ENCODE measurements at places on chromosomes 7 and 10. TPM values are rescaled to one million over a fixed set of nuclear protein-coding genes. Genes with fewer than 3 reads are reported as not detected.

The BLNK gene
- not detected for total RNA-seq

DNA sequence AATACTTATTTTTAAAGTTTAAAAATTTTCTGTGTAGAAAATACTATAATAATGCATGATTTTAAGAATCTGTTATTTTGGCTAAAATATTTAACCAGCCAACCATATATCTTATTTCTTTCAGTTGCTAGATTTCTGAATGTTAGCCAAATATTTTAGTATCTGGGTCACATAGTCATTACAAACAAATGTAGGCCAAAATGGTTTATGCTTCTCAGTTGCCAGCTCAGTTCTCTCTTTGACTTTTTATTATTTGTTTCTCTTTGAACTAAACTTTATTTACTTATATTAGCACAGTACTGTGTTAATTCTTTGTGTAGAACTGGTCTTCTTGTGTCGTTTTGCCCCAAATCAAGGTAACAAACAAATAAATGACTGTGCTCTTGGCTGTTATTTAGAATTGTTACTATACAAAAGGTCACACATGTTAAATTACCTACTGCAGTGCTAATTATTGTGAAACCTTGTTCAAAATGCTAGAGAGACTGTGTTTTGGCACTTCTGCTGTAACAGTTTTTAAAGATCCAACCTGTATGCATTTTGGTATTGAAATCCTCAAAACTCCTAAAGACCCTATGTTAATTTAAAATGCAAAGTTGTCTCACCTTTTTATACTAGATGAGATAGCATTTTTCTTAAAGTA, 39.8 kb downstream of the ZEB1 start:
- H3K27ac ChIP-seq, result no peak overlapping the region
- no peak for DNase-seq
- H3K4me3 ChIP-seq, result no peak overlapping the region
- H3K27me3 ChIP-seq, result no peaks in the 10 kb centered on the region

The CFAP70 gene
- total RNA-seq, result 2.6 TPM

DNA sequence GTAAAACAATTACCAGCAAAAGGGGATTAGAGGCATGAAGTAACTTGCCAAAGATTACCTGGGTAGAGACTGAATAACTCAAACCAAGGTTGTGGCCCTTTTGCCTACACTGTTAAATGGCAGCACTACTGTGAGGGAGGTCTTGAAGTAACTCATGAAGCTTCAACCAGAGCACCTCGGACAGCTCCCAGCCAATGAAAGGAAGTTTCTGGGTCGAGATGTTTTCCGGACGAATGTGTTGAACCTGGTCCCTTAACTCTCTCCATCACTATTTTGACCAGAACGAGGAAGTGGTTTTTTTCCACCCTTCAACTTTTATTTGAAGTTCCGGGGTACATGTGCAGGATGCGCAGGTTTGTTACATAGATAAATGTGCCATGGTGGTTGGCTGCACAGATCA, 133.6 kb upstream of the PRKCQ start:
- no peaks in the 10 kb centered on the region for H3K36me3 ChIP-seq
- H3K27me3 ChIP-seq, result peaks cover 3% of the 10 kb centered on the region
- DNase-seq, result no peak
- no peak overlapping the region for H3K4me3 ChIP-seq
- H3K4me1 ChIP-seq, result peaks cover 8% of the 10 kb centered on the region

The RGS10 gene
- total RNA-seq, result 134 TPM

The KCNIP2 gene
- 0.77 TPM for total RNA-seq

GRCh38 chr10:91220954-91221675, 652 bp downstream of the PCGF5 start:
- no peaks in the 10 kb centered on the region for H3K27me3 ChIP-seq
- no peak for DNase-seq
- peaks cover 15% of the 10 kb centered on the region for H3K36me3 ChIP-seq
- H3K4me3 ChIP-seq, result peak overlapping the region; percentile 59

DNA sequence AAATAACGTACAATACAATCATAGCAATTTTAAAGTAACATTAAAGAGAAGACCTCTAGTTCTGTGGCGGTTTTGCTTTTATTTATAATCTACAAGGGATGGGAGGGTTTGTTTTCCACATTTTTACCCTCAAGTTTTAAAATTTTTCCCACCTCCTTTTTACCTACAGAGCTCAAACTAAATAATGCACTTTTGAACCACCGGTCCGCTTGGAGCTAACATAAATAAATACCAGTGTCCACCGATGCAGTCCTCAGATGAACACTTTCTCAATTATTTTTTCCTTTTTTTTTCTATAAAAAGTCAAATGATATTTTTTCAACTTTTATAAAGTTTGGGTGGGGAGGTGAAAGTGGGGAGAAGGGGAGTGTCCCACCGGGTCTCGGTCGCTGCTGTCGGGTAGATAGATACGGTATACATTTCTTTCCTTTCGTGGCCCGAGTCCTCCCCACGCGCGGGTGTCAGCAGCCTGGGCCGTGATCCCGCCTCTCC, 3.3 kb downstream of the ZNF503 start:
- no peak overlapping the region for H3K4me3 ChIP-seq
- H3K27me3 ChIP-seq, result peaks cover 87% of the 10 kb centered on the region
- no peaks in the 10 kb centered on the region for H3K36me3 ChIP-seq
- H3K27ac ChIP-seq, result no peak overlapping the region
- DNase-seq, result no peak

DNA sequence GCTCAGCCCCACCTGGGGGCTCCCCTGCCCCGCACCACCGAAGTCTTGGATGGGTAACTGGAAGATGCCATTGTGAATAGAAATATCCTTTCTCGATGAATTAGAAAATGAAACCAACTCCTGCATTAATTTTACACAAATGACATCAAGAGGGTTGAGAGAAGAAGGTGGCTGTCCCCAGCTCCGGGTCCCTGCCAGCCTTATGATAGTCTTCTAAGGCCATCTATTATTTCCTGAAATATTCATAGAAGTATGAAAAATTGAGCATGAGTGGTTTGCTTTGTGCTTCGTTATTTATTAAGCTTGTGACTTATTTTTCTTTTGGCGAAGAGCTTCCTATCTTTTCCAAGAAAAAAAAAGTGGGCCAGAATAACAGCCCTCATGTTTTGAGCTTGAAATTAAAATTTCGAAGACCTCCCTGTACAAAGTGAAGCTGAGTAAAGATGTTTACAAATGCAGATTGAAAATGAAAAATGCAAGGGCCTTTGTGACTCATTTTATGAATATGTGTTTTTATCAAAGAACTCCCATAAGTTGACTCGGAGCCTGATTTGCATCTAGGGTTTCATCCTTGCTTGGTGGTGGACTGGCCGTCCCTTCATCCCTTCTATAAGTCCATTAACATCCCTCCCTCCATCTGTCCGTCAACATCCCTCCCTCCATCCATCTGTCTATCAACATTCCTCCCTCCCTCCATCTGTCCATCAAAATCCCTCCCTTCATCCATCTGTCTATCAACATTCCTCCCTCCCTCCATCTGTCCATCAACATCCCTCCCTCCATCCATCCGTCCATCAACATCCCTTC, 20.5 kb upstream of the CFAP46 start:
- peaks cover 6% of the 10 kb centered on the region for H3K27me3 ChIP-seq
- no peak for DNase-seq
- H3K4me3 ChIP-seq, result peak overlapping the region; percentile 72
- no peak overlapping the region for H3K27ac ChIP-seq

DNA sequence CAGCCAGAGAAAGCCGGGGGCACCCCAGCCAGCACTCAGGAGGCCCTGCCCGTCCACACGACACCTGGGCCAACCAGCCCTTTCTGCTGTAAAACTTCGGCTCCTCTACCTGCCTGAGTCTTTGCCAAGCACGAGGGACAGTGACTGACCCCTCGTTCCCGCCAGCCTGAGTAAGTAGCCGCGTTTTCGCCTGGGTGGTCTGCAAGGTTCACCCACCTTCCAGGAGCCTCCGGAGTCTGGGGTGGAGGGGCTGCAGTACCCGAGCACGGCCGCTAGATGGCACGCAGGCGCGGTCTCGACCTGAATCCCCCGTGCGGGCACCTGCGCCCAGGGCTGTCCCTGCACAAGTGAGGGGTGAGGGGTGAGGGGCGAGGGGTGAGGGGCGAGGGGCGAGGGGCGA, 192.7 kb downstream of the PTPRN2 start:
- H3K27me3 ChIP-seq, result no peaks in the 10 kb centered on the region
- H3K36me3 ChIP-seq, result no peaks in the 10 kb centered on the region
- peak; percentile 10 for DNase-seq
- H3K4me1 ChIP-seq, result peaks cover 4% of the 10 kb centered on the region
- no peak overlapping the region for H3K27ac ChIP-seq

- no peaks in the 10 kb centered on the region for H3K4me1 ChIP-seq
- no peak within 1 kb of the TSS for H3K4me3 ChIP-seq
- H3K27me3 ChIP-seq, result no peaks in the 10 kb centered on the region
These were observed at the start of gene ASB10 for GRCh38 chr7:151186640-151187408. ASB10 (minus strand) TSS chr7:151187250; CDS start chr7:151187130, 120 bp downstream.

DNA sequence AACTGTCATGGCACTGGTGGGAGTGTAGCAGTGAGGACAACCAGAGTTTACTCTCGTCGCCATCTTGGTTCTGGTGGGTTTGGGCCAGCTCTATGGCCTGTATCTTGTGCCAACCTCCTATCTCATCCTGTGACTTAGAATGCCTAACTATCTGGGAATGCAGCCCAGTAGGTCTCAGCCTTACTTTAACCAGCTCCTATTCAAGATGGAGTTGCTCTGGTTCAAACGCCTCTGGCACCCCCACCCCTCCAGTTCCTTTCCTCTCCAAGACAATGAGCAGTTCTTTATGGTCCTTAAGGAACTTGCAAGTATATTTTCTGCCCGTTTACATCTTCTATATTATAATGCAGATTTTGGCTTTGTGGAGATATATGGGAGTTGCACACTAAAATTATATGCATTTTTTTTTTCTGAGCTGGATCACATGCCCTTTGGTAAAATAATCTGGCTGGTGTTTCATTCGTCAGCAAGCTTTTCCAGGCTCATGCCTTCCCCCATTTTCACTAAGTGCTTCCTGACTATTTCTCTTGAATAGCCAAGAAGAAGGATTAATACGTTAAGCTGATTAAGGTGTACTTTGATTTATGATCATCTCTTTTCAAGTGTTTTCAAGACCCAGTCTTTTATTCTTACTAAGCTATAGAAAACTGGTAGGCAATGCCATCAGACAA, 11.2 kb upstream of the WIPF3 start:
- no peak overlapping the region for H3K27ac ChIP-seq
- no peak overlapping the region for H3K4me3 ChIP-seq
- no peaks in the 10 kb centered on the region for H3K4me1 ChIP-seq
- DNase-seq, result no peak

DNA sequence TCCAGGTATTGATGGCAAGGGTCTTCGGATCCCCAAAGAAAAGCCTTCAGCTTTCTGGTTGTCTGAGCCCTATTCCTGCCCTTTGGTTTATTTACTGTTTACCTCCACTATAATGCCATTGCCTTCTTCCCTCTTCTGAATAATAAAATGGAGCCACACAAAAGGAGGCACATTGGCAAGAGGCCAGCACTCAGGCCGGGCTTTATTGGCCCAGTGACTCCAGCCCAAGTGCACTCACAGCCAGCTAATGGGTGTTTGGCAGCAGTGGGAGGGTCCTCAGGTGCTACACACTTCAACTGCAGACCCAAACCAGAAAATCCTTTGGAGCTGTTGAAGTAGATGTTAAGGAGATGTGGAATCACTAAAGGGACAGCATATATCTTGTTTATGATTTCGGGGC, 336.0 kb downstream of the PLXNA4 start:
- no peak overlapping the region for H3K27ac ChIP-seq
- no peak overlapping the region for H3K4me3 ChIP-seq
- no peaks in the 10 kb centered on the region for H3K36me3 ChIP-seq
- no peaks in the 10 kb centered on the region for H3K27me3 ChIP-seq
- no peaks in the 10 kb centered on the region for H3K4me1 ChIP-seq

DNA sequence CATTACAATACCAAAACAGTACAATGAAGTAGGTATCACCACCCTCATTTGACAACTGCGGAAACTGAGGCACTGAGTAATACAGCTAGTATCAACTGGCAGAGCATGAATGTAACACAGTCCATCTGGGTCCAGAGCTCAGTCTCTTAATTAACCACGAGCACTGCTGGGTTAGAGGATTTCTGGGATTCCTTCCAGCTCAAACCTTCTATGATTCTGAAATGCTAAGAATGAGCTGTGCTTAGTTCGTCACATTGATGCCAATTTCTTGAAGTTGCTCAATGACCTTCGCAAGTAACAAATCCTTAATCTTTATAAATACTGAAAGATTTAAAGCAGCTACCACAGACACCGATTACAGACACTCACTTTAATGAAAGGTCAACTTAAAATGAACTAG, 62.5 kb downstream of the SGMS1 start:
- H3K36me3 ChIP-seq, result peaks cover 6% of the 10 kb centered on the region
- no peak for DNase-seq
- H3K4me1 ChIP-seq, result no peaks in the 10 kb centered on the region
- H3K27me3 ChIP-seq, result no peaks in the 10 kb centered on the region
- no peak overlapping the region for H3K4me3 ChIP-seq
- H3K27ac ChIP-seq, result no peak overlapping the region

DNA sequence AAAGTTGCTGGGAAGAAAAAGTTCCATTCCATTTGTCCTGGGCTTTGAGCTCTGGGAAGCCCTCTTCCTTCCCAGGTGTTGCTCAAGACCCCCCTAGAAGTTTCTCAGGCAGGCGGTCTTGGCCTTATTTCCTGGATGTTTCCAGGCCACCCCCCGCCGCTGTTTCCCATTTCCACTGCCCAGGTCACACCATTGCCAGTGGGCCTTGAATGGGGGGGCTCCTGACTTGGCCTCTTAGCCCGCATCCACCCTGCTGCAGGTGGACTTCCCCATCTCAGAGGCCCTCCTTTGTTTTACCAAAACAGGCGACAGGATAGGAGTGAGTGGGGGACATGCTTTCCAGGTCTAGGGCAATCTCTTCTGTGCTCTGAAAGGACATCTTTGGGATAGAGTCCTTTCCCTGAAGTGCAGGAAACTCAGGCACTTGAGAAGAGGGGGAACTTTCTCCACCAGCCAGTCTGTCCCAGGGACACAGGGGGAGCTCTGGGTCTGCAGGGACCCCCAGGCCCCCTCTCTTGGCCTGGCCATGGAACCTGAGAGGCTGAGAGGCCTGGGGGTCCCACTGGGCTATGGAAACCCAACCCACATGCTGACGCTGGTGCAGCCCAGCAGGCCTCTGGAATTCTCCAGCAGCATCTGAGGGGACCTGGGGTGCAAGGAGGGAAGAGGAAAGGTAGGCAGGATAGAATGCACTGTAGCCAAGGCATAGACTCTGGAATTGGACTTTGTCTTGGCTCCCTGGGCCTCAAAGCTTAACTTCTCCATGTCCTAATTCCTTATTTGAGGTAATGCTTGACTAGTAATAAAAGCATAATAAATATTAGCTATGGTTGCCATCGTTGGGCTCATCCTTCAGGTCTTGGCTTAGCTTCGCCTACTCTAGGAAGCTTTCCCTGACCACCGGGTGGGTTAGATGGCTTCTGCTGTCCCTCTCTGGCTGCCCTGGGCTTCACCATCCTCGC, 17.6 kb downstream of the NEURL1 start:
- H3K4me3 ChIP-seq, result no peak overlapping the region
- DNase-seq, result no peak
- H3K27me3 ChIP-seq, result no peaks in the 10 kb centered on the region
- no peaks in the 10 kb centered on the region for H3K4me1 ChIP-seq
- no peaks in the 10 kb centered on the region for H3K36me3 ChIP-seq
- no peak overlapping the region for H3K27ac ChIP-seq

- H3K27ac ChIP-seq, result no peak overlapping the region
- no peak overlapping the region for H3K4me3 ChIP-seq
- H3K4me1 ChIP-seq, result no peaks in the 10 kb centered on the region
- H3K36me3 ChIP-seq, result no peaks in the 10 kb centered on the region
These were observed 82.6 kb downstream of the PRPF18 start for GRCh38 chr10:13669182-13669855.

The SORCS1 gene
- not detected for total RNA-seq

The UNC5B gene
- not detected for total RNA-seq

GRCh38 chr10:122044713-122045112, 55.8 kb downstream of the TACC2 start:
- no peaks in the 10 kb centered on the region for H3K4me1 ChIP-seq
- no peak overlapping the region for H3K27ac ChIP-seq
- no peak for DNase-seq
- no peaks in the 10 kb centered on the region for H3K27me3 ChIP-seq
- H3K4me3 ChIP-seq, result no peak overlapping the region
- H3K36me3 ChIP-seq, result no peaks in the 10 kb centered on the region
